Stimulated activated CD8-positive, alpha-beta memory T cell treated with anti-CD3 and anti-CD28 coated beads, Interleukin-7, amount 100 ng/mL, for 1 hour (primary cell): ENCODE measurements at places on chromosomes 4 and X.

DNA sequence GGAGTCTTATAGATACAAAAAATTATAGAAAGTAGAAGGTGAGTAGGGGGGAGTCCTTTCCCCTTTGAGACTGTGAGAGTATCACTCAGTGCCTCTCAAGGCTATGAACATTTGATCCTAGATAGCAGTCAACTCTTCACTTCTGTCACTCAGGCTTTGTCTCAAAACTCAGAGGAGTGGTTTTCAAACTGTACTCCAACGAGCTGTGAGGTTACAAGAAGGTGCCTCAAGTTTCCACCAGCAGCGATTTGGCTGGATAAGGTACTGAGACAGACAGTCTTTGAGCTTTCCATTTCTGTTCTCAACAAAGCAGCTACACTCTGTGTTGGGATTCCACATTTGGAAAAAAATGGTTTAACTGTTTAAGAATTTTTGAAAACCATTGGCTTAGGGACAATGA lies 48.0 kb upstream of the NDST3 start:
- DNase-seq = no peak

DNA sequence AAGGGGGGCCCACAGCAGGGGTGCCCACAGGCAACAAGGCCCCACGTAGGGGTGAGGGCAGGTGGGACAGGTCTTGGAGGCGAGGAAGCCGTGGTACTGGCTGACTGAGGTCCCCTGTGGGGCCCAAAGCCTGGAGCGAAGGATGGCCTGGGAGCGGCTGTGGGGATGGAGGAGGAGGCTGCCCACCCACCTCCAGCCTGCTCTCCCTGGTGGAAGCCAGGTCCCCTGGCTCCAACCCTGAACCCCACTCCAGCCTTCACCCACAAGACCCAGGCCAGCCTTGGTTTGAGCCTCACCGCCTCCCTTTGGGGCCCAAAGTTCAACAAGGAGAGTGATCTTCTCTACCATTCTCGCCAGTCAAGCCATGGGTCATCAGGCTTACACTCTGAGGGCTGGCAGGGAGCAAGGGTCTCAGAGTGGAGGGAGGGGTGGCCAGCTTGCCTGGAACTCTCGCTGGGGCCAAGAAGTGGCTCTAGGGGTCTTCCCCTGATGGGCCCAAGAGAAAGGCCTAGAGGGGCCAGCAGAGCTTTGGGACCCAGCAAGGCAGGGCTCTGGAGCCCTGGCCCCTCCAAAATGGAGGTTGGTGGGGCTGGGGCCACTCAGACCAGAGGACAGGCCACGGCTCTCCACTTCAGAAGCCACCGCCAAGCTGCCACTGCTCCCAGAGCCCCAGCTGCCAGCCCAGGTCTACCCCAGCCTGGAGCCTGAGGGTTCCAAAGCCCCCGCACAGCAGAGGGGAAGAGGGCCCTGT lies 5.0 kb downstream of the PNCK start:
- no peak for DNase-seq

GRCh38 chr4:101977076-101977475 lies 186.5 kb downstream of the BANK1 start:
- DNase-seq = no peak

DNA sequence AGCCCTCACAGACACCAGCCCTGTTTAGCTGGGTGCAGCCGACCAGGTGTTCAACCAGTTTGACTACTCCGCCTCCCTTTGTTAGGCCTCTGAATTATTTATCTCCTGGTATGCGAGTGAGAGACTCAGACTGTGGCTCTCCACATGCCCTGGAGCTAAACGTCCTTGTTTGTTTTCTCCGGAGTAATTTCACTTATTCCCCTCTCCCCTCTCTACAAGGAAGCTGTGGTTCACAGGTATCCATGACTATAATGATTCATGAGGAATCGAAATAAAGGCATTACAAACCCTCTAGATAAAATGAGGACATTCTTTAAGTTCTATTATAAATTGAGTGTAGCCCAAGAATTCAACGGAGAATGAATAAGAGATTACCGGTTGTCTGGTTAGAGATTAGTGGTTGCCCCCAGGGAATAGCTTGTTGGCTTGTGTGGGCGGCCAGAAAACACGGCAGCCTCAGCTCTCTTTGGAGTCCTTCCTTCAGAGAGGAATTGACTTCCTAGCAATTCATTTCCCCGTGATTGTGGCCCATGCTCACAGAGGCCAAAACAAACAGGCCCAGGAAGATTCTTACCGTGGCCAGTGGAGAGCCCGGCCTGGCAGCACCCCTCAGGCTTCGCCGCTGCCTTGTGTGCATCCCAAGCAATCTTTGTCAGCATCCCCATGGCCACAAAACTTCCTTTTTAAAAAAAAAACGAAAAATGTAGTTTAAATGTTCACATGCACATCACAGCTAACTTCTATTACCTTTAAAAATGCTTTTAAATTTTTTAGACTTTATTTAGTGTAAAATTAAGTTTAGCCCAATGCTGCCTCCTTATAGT lies 60.2 kb upstream of the CBR4 start:
- no peak for DNase-seq

DNA sequence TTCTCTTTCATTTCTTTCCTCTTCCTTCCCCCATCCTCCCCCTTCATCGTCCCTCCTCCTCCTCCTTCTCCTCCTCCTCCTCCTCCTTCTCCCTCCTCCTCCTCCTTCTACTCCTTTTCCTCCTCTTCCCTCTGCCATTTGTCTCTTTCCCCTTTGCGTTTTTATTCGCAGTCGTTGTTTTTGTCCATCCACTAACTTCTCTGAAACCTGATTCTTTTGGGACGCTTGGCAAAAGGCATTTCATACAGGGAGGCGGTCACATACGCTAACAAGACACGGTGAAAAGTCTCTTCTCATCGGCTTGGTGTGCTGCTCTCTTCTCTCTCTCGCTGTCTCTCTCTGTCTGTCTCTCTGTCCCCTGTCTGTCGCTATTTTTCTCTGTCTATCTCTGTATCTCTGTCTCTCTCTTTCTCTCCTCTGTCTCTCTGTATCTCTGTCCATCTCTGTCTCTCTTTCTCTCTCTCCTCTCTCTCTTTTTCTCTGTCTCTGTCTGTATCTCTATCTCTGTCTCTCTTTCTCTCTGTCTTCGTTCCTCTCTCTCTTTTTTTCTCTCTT lies 5.4 kb upstream of the SHOX start:
- DNase-seq = no peak

DNA sequence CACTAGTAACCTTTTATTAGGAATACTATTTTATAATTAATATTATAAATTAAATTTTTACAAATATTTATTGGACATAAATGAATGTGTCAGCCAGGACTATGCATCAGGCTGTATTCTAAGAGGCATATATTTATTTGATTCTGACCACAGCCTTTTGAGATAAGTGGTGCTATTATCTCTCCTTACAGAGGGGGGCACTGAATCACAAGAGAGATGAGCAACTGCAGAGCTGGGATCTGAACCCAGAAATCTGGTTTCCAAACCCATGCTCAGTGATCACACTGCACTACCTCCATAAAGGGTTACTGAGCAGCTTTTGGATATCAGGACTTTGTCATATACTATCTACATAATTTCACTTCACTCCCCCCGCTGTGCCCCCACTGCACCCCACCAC lies 322.0 kb downstream of the TMA16 start:
- DNase-seq = no peak

DNA sequence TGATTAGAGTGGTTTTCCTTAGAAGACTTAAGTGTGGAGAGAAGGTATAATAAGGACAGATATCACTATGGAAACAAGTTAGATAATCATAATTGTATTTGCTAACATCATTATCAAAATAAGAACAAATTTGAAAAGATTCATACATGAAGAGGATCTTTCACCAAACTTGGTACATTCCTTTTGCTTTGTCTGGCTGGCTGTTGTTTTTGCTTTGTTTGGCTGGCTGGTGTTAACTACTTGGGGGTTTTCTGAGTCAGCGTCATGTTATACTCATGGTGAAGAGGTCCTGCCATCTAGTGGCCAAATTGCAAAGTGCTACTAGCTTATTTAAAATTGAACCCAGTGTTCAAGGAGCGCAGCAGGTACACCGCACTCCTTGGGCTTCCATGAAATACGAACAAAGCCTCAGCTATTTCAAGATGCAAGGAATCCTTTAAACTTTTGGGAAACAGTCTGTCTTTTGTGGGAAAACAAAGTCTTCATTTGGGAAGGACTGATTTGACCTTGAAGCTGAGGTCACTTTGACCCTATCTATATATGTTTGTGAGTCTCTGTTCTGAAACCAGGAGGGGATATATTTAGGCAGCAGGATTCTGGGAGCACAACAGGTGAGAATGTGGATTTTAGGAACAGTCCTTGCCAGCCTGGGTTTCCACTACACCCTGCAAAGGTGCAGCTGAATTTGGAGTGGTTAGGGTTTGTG lies 129.7 kb downstream of the PLS3 start:
- peak; percentile 0 for DNase-seq

GRCh38 chr4:152633118-152633517 lies 46.7 kb downstream of the TMEM154 start:
- no peak for DNase-seq

- no peak for DNase-seq
Measured at GRCh38 chrX:70405003-70405402, 18.1 kb upstream of the GDPD2 start.

- DNase-seq = no peak
Measured at GRCh38 chrX:74259885-74260491, 44.0 kb upstream of the ZCCHC13 start.

- no peak for DNase-seq
Measured at GRCh38 chr4:19329631-19330030, 922.1 kb upstream of the SLIT2 start.

GRCh38 chrX:153774576-153775292 lies 6.1 kb upstream of the SRPK3 start:
- DNase-seq = no peak

DNA sequence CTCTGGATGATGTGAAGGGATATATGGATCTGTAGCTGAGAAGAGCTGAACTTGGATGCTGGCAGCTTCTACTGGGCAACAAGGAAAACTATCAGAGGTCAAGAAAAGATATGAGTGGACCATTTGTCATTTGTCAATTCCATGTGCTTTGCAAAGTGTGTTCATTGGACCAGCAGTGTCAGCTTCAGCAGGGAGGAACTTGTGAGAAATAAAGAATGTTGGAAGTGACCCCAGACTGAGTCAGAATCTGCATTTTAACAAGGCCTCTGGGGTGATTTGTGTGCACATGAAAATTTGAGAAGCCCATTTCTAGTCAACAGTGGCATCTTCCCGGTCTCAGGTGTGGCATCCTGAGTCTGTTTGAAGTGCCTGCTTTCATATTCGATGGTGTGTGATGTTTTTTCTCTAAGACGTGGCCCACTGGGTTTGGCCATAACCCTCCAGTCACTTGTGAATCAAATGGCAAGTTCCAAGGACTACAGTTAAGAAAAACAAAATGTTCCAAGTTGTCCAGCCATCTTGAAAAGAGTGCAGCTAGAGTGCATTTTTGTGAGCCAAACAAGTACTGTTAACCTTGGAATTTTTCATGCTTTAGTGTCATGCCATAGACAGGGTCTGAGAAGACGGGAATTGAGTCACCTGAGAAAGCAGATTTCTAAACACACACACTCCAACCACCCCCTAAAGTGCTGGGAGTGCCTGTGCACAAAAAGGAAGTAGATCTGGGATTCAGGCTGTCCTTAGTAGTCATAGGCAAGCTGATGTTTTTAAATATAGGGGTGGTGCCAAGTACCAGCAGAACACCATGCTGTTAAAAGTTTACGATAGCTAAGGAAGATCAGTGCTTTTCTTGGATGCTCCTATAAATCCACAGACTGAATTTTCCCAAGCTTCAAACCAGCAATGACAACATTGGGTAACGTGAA lies 26.4 kb downstream of the GPM6B start:
- DNase-seq = no peak

DNA sequence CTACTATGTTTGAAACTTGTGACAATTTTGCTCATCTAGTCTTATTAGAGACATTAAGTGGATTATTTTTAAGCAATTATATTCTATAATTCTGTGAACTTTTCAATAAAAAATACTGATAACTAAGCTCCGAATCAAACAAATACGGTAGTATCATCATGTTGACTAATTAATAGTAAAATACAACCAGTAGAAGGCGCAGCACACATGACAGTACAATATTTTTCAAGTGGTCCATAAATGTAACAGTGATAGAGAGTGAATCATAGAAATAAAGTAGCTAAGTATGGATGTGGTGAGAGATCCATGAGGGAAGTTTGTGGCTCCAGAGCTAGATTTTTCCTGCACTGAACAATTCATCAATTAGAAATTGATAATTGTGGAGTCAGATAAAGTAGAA lies 666.2 kb downstream of the KCTD8 start:
- no peak for DNase-seq

- DNase-seq = no peak
Measured at GRCh38 chr4:151675411-151675971, 85.3 kb downstream of the GATB start.

DNA sequence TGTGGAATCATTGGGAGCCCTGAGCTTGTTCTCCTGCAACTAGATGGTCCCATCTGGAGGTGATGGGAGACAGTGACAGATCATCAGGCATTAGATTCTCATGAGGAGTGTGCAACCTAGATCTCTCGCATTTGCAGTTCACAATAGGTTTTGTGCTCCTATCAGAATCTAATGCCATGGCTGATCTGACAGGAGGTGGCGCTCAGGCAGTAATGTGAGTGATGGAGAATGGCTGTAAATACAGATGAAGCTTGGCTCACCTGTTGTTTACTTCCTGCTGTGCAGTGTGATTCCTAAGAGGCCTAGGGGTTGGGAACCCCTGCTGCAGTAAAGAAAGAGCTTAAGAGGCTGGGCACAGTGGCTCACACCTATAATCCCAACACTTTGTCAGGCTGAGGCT lies 42.2 kb upstream of the PUDP start:
- no peak for DNase-seq

- no peak for DNase-seq
Measured at GRCh38 chr4:15899511-15899910, 39.0 kb downstream of the FGFBP1 start.

GRCh38 chr4:147461161-147461560 lies 19.7 kb upstream of the EDNRA start:
- DNase-seq = no peak

GRCh38 chr4:178681871-178682270 lies 1239.6 kb upstream of the AGA start:
- no peak for DNase-seq

- DNase-seq = no peak
Measured at GRCh38 chr4:78622253-78622979, 70.8 kb downstream of the ANXA3 start.

DNA sequence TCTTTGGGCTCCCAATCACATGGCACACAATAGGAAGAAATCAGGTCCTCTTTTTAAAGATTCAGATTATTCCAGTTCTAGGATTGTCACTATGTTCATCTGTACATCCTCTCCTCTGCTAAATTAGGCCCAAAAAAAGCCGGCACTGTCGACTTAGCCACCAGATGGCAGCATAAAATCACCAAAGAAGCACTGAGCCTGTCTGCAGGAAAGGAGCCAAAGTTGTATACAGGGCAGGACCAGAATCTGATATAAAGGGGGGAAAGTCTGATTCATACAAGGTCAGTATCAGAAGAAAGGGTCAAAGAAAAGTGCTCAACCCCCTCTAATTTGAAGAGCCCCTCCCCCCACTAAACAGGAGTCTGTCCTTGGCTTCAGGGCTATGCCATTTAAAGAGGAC lies 292.5 kb downstream of the CHIC1 start:
- peak; percentile 24 for DNase-seq
